Glutamatergic neuron (in vitro differentiated cells): ENCODE measurements at places on chromosomes 16 and 17. TPM values are rescaled to one million over a fixed set of nuclear protein-coding genes. Genes with fewer than 3 reads are reported as not detected.

- peaks cover 11% of the 10 kb centered on the region for H3K27me3 ChIP-seq
- peaks cover 43% of the 10 kb centered on the region for H3K4me1 ChIP-seq
- H3K36me3 ChIP-seq = no peaks in the 10 kb centered on the region
- no peak overlapping the region for H3K4me3 ChIP-seq
Observed at GRCh38 chr16:70398177-70398743, 40.6 kb downstream of the ST3GAL2 start.

GRCh38 chr17:1999557-2000251, 25.4 kb downstream of the RTN4RL1 start:
- H3K27ac ChIP-seq = peak overlapping the region; percentile 100
- H3K4me3 ChIP-seq = peak overlapping the region; percentile 85
- H3K36me3 ChIP-seq = no peaks in the 10 kb centered on the region

DNA sequence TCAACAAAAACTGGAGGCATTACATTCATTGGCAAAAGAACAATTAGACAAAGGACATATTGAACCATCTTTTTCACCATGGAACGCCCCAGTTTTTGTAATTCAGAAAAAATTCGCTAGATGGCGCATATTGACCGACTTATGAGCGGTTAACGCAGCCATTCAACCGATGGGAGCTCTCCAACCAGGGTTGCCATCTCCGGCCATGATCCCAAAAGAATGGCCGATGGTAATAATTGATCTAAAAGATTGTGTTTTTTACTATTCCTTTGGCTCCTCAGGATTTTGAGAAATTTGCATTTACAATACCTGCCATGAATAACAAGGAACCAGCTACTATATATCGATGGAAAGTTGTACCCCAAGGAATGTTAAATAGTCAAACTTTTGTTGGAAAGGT, 21.4 kb downstream of the ALOX15B start:
- H3K36me3 ChIP-seq = no peaks in the 10 kb centered on the region
- H3K4me1 ChIP-seq = no peaks in the 10 kb centered on the region
- H3K27me3 ChIP-seq = peaks cover 18% of the 10 kb centered on the region
- H3K27ac ChIP-seq = no peak overlapping the region
- no peak overlapping the region for H3K4me3 ChIP-seq

- DNase-seq = no peak
- no peaks in the 10 kb centered on the region for H3K4me1 ChIP-seq
- no peaks in the 10 kb centered on the region for H3K36me3 ChIP-seq
- H3K4me3 ChIP-seq = no peak overlapping the region
- no peak overlapping the region for H3K27ac ChIP-seq
Observed at GRCh38 chr16:70578035-70578434, 54.4 kb downstream of the SF3B3 start.

DNA sequence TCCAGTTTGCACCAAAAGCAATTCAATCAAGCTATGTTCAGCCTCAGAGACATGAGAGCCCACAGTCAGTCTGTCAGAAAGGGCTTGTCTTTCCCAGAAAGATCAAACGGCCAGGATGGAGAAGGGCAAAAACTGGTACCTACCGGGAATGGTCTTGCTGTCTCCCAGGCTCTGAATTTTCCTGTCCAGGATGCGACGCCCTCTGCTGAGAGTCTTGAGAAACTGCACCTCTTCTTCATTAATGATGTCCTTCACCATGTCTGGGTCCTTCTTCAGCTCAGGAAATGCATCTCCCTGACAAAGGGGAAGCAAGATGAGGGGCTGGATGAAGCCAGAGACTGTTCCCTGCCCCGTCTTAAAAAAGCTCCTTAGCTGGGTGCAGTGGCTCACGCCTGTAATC, 15.8 kb upstream of the EXOSC6 start:
- H3K27ac ChIP-seq = no peak overlapping the region
- no peaks in the 10 kb centered on the region for H3K36me3 ChIP-seq
- peak; percentile 60 for DNase-seq
- no peak overlapping the region for H3K4me3 ChIP-seq
- H3K4me1 ChIP-seq = peaks cover 3% of the 10 kb centered on the region

DNA sequence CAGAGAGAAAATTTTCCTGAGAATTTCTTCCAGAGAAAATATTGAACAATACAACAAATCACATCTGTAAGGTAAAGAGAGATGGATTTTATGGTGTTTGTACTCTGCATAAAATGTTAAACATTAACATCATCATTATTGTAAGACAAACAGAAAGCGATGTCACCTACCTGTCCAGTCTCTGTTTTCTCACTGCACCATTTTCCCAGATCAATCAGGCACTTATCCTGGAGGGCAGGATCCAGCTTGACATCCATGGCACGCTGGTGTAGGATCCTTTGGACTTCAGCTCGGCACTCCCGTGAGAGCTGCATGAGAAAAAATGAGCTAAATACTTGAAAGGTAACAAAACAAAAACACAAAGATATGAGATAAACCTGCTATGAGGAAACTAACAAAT, 55.9 kb upstream of the CLEC18B start:
- no peak overlapping the region for H3K27ac ChIP-seq
- H3K27me3 ChIP-seq = no peaks in the 10 kb centered on the region
- no peak overlapping the region for H3K4me3 ChIP-seq
- no peak for DNase-seq
- peaks cover 3% of the 10 kb centered on the region for H3K4me1 ChIP-seq

- H3K27me3 ChIP-seq = peaks cover 19% of the 10 kb centered on the region
- H3K4me1 ChIP-seq = peaks cover 2% of the 10 kb centered on the region
- no peak for DNase-seq
- no peak overlapping the region for H3K27ac ChIP-seq
Observed at GRCh38 chr17:81648707-81649085, 7.6 kb downstream of the PDE6G start.

GRCh38 chr17:74292495-74292894, 18.5 kb downstream of the DNAI2 start:
- peaks cover 2% of the 10 kb centered on the region for H3K27me3 ChIP-seq
- no peak overlapping the region for H3K27ac ChIP-seq
- no peaks in the 10 kb centered on the region for H3K36me3 ChIP-seq
- H3K4me1 ChIP-seq = peaks cover 15% of the 10 kb centered on the region
- H3K4me3 ChIP-seq = no peak overlapping the region

GRCh38 chr16:81380932-81381331, 63.7 kb upstream of the CMIP start:
- peaks cover 2% of the 10 kb centered on the region for H3K27me3 ChIP-seq
- no peaks in the 10 kb centered on the region for H3K4me1 ChIP-seq
- H3K4me3 ChIP-seq = no peak overlapping the region

- peaks cover 24% of the 10 kb centered on the region for H3K27me3 ChIP-seq
- H3K4me3 ChIP-seq = no peak overlapping the region
- peaks cover 5% of the 10 kb centered on the region for H3K36me3 ChIP-seq
- H3K4me1 ChIP-seq = peaks cover 2% of the 10 kb centered on the region
- H3K27ac ChIP-seq = no peak overlapping the region
- DNase-seq = peak; percentile 84
Observed at GRCh38 chr17:74923538-74924249, 379 bp upstream of the OTOP2 start.

DNA sequence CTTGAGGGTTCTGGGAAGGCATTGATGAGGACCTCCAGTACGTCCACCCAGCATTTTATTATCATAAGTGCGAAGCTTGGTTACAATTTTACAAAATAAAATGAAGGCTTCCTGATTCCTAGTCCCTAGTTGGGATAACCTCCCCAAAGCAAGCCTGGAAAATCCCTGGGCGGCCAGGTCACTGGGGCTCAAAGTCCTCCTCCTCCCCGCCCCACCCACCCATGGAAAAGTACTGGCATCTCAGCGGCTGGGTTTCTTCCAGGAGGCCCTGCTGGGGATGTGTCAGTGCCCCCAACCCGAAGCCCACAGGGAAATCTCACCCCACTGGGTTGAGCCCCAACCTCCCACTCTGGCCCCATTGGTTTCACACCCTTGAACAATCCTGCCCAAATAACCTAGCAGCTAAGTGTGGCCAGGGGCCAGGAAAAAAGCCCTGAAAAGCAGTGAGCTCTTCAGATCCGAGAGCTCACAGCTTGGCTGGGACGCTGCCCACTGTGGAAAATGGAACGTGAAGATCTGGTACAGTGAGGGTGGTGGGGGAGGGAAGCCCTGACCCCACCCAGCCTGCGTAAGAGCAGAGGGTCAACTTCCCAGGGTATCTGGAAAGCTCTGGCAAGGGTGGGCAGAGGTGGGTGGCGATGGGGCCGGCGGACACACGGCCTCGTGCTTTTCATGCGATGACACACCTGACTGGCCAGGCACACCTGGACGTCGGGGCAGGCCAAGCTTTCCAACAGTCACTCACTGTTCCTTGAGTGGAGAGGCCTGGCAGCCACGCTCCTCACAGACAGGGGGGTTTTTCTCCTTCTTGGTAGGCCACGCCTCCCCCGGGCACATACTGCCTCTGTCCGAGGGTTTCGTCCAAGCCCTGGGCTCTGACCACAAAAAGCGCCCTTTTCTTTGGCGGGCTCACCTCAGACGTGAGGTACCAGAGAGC, 324.5 kb downstream of the SOX9 start:
- DNase-seq = no peak
- no peaks in the 10 kb centered on the region for H3K36me3 ChIP-seq
- H3K27me3 ChIP-seq = peaks cover 4% of the 10 kb centered on the region
- no peak overlapping the region for H3K27ac ChIP-seq

DNA sequence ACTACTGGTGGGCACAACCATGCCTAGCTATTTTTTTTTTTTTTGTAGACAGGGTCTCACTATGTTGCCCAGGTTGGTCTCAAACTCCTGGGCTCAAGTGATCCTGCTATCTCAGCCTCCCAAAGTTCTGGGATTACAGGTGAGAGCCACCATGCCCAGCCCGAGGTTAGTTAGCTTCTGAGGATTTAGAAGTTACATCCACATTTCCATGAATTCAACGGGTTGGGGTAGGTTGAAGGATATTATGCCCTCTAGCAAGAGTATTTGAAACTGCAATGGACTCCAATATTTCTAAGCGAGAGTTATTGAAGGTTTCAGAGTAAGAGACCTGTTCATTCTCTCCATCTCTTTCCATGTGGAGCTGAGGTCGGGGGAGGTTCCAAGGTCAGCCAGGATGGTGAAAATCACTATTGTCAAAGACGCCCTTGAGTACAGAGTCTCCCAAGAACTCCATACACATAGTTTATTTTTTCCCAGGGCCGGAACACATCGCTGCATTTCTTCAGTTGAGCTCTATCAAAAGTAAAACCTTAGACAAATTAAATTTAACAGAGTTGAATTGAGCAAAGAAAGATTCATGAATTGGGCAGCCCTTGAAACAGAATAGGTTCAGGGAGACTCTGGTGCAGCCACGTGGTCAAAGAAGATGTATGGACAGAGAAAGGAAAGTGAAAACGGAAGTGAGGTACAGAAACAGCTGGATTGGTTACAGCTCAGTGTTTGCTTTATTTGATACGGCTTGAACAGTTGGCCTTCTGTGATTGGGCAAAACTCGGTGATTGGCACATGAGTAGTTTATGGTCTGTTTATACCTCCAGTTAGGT, 19.0 kb upstream of the ITPRIPL2 start:
- H3K4me3 ChIP-seq = no peak overlapping the region
- H3K27ac ChIP-seq = no peak overlapping the region
- no peak for DNase-seq

DNA sequence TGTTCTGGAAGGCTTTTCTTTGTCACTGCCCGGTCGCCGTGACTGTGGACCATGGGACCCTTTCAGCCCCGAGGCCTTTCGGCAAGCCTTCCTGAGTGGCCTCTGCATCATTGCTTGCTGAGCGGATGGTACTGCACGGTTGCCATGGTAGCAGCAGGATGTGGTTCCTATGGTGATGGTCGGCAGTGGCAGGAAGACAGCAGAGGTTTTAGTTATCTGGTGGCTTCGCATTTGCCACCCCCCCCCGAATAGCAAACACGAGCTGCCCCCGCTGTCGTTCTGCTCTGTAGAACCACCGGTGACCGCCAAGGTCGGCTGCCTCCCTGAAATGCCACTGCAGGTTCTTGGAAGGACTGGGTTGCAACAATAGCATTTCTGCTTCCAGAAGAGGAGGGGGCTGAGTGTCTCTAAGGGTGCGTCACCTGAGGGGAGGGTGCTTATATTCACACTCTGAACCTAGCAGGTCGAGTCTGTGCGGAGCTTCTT, 76.6 kb downstream of the CMIP start:
- H3K27ac ChIP-seq = peak overlapping the region; percentile 64
- peak; percentile 67 for DNase-seq
- H3K4me1 ChIP-seq = peaks cover 19% of the 10 kb centered on the region
- H3K27me3 ChIP-seq = peaks cover 6% of the 10 kb centered on the region

- no peaks in the 10 kb centered on the region for H3K4me1 ChIP-seq
- no peaks in the 10 kb centered on the region for H3K27me3 ChIP-seq
- no peak overlapping the region for H3K4me3 ChIP-seq
- peak; percentile 66 for DNase-seq
- no peak overlapping the region for H3K27ac ChIP-seq
Observed at GRCh38 chr16:6682142-6682811, 650.4 kb upstream of the RBFOX1 start.

DNA sequence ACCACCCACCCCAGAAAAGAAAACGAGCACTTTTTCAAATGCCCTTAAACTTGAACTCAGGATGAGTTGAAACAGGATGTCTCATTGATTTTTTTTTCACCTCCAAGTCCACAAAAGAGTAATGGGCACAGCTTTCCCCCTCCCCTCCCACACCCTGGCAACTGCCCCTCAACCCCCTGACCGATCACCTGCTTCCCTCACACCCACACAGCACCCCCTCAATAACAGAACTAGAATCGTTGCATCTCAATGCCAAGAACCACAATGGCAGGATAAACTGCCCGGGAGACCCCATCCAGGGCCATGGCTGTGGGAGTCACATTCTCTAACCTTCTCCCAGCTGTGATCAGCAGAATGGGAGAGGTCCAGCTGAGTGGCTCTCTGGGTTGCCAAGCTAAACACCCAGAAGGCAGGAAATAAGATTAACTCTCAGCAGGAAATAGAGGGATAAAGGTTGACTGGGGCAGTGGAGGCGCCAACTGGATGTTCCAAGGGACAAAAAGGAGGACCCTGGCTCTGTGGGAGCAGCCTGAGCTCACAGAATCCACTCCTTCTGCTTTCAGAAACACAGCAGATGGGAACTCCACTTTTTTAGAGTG, 128.0 kb upstream of the SDK2 start:
- no peak overlapping the region for H3K27ac ChIP-seq
- DNase-seq = no peak
- H3K4me3 ChIP-seq = peak overlapping the region; percentile 21
- H3K36me3 ChIP-seq = peaks cover 12% of the 10 kb centered on the region

DNA sequence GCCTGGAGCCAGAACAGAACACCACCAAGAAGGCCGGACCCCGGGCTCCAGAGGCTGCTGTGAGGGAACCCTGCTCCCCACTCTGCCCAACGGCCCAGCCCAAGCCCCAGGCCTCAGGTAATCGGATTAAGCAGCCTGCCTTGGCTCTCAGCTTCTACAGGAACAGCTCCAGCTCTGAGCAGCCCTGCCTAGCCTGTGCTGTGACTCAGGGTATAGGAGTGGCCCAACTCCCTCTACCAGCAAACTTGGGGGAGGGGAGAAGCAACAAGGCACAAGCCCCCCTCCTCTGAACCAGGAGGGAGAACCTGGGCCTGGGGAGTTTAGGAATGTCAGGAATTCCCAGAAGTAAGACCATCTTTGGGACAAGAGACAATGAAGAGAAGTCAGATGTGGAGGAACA, 849 bp upstream of the SOX15 start:
- peaks cover 15% of the 10 kb centered on the region for H3K4me1 ChIP-seq
- peaks cover 7% of the 10 kb centered on the region for H3K27me3 ChIP-seq
- peak overlapping the region; percentile 59 for H3K27ac ChIP-seq
- H3K4me3 ChIP-seq = no peak overlapping the region
- H3K36me3 ChIP-seq = no peaks in the 10 kb centered on the region

Gene BEAN1
- total RNA-seq = 1.8 TPM

Gene FKBP10
- 28.5 TPM for total RNA-seq

Gene NME3
- 79.1 TPM for total RNA-seq

Gene KARS1
- 97.4 TPM for total RNA-seq

Gene BICDL2
- not detected for total RNA-seq

Gene MFAP4
- 37.7 TPM for total RNA-seq

Gene CDH1
- 1.9 TPM for total RNA-seq

Gene TPPP3
- 21.7 TPM for total RNA-seq

Gene FSCN2
- 6.1 TPM for total RNA-seq
